ENCODE measurements at places on chromosomes 7 and 10. TPM values are rescaled to one million over a fixed set of nuclear protein-coding genes. Genes with fewer than 3 reads are reported as not detected.

- ATAC-seq = no peak
Measured at GRCh38 chr7:25664593-25664992, 436.3 kb upstream of the NPVF start.

DNA sequence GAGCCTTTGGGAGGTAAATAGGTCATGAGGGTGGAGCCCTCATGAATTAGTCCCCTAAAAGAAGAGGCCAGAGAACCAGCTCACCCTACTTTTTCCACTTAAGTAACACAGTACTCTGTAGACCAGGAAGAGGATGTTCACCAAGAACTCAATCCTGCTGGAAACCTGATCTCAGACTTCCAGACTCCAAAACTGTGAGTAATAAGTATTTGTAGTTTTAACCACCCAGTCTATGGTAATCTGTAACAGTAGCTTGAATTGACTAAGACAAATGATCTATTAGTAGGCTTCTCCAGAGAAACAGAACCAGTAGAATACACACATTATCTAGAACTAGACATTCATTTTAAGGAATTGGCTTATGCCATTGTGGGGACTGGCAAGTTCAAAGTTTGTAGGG lies 51.5 kb downstream of the ANKMY2 start:
- no peak for ATAC-seq

GRCh38 chr7:142513178-142513955 lies 235.9 kb upstream of the PRSS1 start:
- no peak for ATAC-seq

- ATAC-seq = peak; percentile 54
Measured at GRCh38 chr10:59177031-59177797, 771 bp downstream of the PHYHIPL start.

PDSS1 gene
- 9.8 TPM for total RNA-seq

Measured in esophagus mucosa (tissue), 1 donor.